ENCODE measurements at places on chromosomes 11 and 22.

- no peak for DNase-seq
- no peaks in the 10 kb centered on the region for H3K36me3 ChIP-seq
- H3K4me1 ChIP-seq: peaks cover 11% of the 10 kb centered on the region
- no peaks in the 10 kb centered on the region for H3K27me3 ChIP-seq
- no peak overlapping the region for H3K4me3 ChIP-seq
Observed at GRCh38 chr11:96620464-96621044, 230.7 kb downstream of the JRKL start.

GRCh38 chr11:47353978-47354774, 1.7 kb upstream of the MYBPC3 start:
- no peaks in the 10 kb centered on the region for H3K36me3 ChIP-seq
- DNase-seq: no peak
- H3K27ac ChIP-seq: no peak overlapping the region
- no peaks in the 10 kb centered on the region for H3K4me1 ChIP-seq

- DNase-seq: no peak
- H3K36me3 ChIP-seq: peaks cover 27% of the 10 kb centered on the region
- no peak overlapping the region for H3K4me3 ChIP-seq
- peaks cover 22% of the 10 kb centered on the region for H3K4me1 ChIP-seq
- H3K27ac ChIP-seq: no peak overlapping the region
- H3K27me3 ChIP-seq: peaks cover 6% of the 10 kb centered on the region
Observed at GRCh38 chr11:66541892-66542291, 4.0 kb downstream of the ZDHHC24 start.

GRCh38 chr22:31206896-31207687, 5.0 kb upstream of the LIMK2 start:
- peaks cover 35% of the 10 kb centered on the region for H3K36me3 ChIP-seq
- H3K4me3 ChIP-seq: no peak overlapping the region
- peak; percentile 55 for DNase-seq
- H3K27me3 ChIP-seq: no peaks in the 10 kb centered on the region
- H3K27ac ChIP-seq: no peak overlapping the region

- H3K4me1 ChIP-seq: no peaks in the 10 kb centered on the region
- no peak for DNase-seq
- no peaks in the 10 kb centered on the region for H3K36me3 ChIP-seq
- no peaks in the 10 kb centered on the region for H3K27me3 ChIP-seq
- no peak overlapping the region for H3K4me3 ChIP-seq
- no peak overlapping the region for H3K27ac ChIP-seq
Observed at GRCh38 chr11:10544491-10545465, 3.8 kb upstream of the RNF141 start.

DNA sequence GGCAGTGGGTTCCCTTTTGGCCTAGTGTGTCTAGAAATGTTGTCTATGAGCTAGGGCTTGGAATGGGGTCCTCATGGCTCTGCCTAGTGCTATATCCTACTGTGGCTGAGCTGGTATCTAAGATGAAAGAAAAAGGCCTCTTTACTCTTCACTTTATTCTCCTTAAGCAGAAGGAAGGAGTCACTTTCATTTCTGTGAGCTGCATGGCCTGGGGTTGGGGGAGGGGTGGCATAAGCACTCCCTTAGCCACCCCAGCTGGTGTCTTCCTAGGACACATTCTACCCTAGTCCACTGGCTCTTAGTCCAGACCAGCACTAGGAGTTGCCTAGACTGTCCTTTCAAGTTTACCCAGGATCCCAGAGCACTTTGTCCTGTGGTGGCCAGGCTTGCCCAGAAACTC, 1148.9 kb upstream of the CNTN5 start:
- no peaks in the 10 kb centered on the region for H3K27me3 ChIP-seq
- no peak overlapping the region for H3K4me3 ChIP-seq
- H3K4me1 ChIP-seq: no peaks in the 10 kb centered on the region

GRCh38 chr11:25441421-25441820, 890.5 kb upstream of the ANO3 start:
- no peaks in the 10 kb centered on the region for H3K27me3 ChIP-seq
- no peaks in the 10 kb centered on the region for H3K36me3 ChIP-seq
- no peak overlapping the region for H3K4me3 ChIP-seq
- DNase-seq: no peak
- H3K27ac ChIP-seq: no peak overlapping the region

GRCh38 chr11:61369372-61370348, 7.5 kb downstream of the TMEM138 start:
- H3K36me3 ChIP-seq: peaks cover 52% of the 10 kb centered on the region
- H3K4me1 ChIP-seq: no peaks in the 10 kb centered on the region
- H3K27ac ChIP-seq: no peak overlapping the region
- no peak overlapping the region for H3K4me3 ChIP-seq
- no peak for DNase-seq

- H3K4me1 ChIP-seq: no peaks in the 10 kb centered on the region
- no peaks in the 10 kb centered on the region for H3K36me3 ChIP-seq
Observed at GRCh38 chr11:129489249-129489648, 113.6 kb downstream of the BARX2 start.

DNA sequence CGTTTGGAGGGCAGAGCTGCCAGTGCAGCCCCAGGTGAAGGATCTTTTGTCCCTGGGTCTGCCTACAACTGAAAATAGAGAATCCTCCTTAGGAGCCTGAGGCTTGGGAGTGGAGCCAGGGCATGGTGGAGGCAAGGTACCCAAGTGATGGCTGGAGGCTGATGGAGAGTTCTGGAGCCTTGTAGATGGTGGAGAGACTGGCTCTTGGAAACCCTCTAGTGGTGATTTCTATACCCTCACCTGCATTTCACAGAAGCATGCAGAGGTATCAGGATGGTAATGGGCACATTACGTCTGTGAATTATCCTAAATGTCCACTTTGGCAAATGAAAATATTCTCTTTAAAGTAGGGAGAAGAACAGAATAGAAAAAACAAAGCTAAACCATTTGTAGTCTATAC, 44.4 kb downstream of the INSC start:
- H3K36me3 ChIP-seq: no peaks in the 10 kb centered on the region
- no peaks in the 10 kb centered on the region for H3K4me1 ChIP-seq
- no peak overlapping the region for H3K4me3 ChIP-seq

GRCh38 chr11:73999581-74000306, 9.1 kb downstream of the UCP3 start:
- H3K27ac ChIP-seq: no peak overlapping the region
- no peak overlapping the region for H3K4me3 ChIP-seq
- DNase-seq: no peak
- H3K27me3 ChIP-seq: no peaks in the 10 kb centered on the region
- peaks cover 4% of the 10 kb centered on the region for H3K36me3 ChIP-seq
- no peaks in the 10 kb centered on the region for H3K4me1 ChIP-seq

- H3K36me3 ChIP-seq: no peaks in the 10 kb centered on the region
- no peaks in the 10 kb centered on the region for H3K4me1 ChIP-seq
Observed at GRCh38 chr11:57031556-57031955, 42.8 kb downstream of the OR5AK2 start.

DNA sequence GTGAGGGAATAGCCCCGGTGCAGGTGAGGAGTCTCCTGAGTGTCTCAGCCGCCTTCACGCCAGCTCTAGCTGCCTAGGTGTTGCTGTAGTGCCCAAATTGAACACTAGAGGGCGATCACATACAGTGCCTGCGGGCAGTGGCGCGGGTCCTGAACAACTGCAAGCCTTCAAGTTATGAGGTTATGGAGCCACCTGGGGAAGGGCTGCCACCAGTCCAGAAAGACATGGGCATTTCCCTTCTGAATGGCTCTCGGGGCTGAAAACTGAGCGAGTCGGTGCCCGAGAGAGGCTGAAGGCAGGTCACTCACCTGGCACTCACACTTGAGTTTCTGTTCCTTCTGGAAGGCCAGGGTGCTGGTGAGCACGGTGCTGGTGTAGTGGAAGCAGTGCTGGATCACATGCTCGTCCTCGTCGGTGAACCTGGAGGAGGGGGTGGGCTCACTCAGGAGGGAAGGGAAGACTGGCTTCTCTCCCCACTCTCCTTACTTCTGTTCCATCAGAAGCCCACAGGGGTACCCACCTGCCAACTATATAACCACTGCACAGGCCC, 88.4 kb downstream of the PDE2A start:
- H3K4me3 ChIP-seq: no peak overlapping the region
- H3K27me3 ChIP-seq: peaks cover 59% of the 10 kb centered on the region
- no peaks in the 10 kb centered on the region for H3K36me3 ChIP-seq
- peak; percentile 69 for DNase-seq
- H3K4me1 ChIP-seq: peaks cover 7% of the 10 kb centered on the region

DNA sequence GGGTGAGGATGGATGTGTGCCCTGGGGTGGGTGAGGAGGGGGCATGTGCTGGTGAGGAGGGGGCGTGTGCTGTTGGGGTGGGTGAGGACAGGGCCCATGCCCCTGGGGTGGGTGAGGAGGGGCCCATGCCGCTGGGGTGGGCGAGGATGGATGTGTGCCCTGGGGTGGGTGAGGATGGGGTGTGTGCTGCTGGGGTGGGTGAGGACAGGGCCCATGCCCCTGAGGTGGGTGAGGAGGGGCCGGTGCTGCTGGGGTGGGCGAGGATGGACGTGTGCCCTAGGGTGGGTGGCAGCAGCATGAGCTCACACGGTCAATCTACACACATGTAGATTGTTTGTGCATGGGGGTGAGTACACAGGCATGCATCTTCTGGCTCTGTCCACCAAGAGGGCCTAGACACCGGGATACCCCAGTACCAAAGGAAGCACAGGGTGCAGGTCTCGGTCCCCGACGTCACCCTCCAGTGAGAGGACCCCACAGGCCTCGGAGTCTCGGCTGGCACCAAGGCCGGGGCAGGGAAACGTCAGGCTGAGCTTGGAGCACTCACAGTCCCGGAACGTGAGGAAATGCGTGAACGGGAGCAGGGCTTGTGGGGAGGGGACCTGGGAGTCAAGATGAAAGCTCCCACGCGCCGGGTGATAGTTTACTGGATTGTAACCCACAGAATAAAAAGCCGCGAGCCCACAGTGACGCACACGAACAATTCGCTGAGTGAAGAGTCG, 37.4 kb upstream of the TOLLIP start:
- no peak overlapping the region for H3K27ac ChIP-seq
- DNase-seq: no peak
- H3K27me3 ChIP-seq: peaks cover 22% of the 10 kb centered on the region
- H3K4me1 ChIP-seq: no peaks in the 10 kb centered on the region

DNA sequence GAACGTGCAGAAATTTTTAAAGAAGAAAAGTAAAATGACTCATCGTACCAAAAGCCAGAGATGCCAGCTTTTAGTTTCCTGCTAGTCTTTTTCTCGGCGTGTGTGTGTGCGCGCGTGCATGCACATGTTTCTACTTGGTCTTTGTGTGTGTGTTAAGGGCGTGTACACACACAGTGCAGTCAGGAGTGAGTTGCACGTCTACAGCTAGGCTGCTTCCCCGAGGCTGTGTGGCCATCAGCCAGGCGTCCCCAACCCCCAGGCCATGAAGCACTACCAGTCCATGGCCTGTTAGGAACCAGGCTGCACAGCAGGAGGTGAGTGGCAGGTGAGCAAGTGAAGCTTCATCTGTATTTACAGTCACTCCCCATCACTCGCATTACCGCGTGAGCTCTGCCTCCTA, 36.4 kb downstream of the KCNQ1 start:
- H3K27me3 ChIP-seq: no peaks in the 10 kb centered on the region
- H3K4me3 ChIP-seq: no peak overlapping the region
- H3K4me1 ChIP-seq: no peaks in the 10 kb centered on the region
- no peaks in the 10 kb centered on the region for H3K36me3 ChIP-seq

GRCh38 chr11:27241311-27242122, 121.5 kb downstream of the CCDC34 start:
- H3K4me3 ChIP-seq: no peak overlapping the region
- no peaks in the 10 kb centered on the region for H3K36me3 ChIP-seq
- DNase-seq: no peak
- H3K27me3 ChIP-seq: no peaks in the 10 kb centered on the region
- H3K27ac ChIP-seq: no peak overlapping the region

DNA sequence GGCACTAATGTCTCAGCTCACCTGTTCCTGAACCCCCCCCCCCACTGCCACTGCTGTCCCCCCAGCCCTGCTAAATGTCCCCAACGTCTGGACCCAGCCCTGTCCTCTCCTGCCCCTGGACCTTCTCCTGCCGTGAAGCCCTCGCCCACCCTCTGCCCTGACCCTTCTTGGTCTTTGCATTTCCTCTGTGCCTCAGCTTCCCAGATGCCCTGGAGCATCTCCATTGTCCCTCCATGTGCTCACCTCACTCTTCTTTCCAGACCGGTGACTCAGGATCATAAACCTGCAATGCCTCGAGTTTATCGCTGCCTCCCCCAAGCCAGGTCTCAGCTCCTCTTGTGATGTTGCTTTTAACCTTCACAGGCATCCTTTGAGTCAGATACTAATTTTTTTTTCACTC, 416.4 kb downstream of the BRD1 start:
- no peaks in the 10 kb centered on the region for H3K4me1 ChIP-seq
- no peaks in the 10 kb centered on the region for H3K36me3 ChIP-seq
- H3K27me3 ChIP-seq: no peaks in the 10 kb centered on the region
- H3K4me3 ChIP-seq: no peak overlapping the region
- no peak overlapping the region for H3K27ac ChIP-seq

- no peaks in the 10 kb centered on the region for H3K27me3 ChIP-seq
- H3K27ac ChIP-seq: no peak overlapping the region
- H3K36me3 ChIP-seq: no peaks in the 10 kb centered on the region
- H3K4me3 ChIP-seq: no peak overlapping the region
Observed at GRCh38 chr11:35041070-35041554, 97.9 kb upstream of the CD44 start.

- peaks cover 34% of the 10 kb centered on the region for H3K36me3 ChIP-seq
- H3K4me3 ChIP-seq: peak overlapping the region; percentile 76
- peaks cover 35% of the 10 kb centered on the region for H3K4me1 ChIP-seq
- peaks cover 2% of the 10 kb centered on the region for H3K27me3 ChIP-seq
- peak; percentile 77 for DNase-seq
Observed at GRCh38 chr11:65112546-65113360, 1.1 kb downstream of the TM7SF2 start.

DNA sequence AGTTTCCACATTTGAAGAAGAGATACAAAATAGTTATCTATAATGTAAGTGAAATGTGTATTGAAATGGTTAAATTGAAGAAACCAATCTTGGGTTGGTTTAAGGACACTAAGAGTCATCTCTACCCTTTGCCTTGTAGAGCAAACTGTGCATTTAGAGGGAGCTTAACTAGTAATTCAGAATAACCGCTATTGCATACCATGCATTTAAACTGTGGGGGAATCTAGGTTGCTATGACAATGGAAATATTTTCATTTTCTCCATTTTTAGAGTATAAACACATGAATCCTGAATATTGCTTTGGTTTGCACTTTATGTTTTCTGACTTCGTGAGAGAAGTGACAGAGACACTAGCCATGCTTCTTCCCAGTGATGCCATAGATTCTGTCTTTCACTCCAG, 39.7 kb downstream of the FAT3 start:
- H3K36me3 ChIP-seq: no peaks in the 10 kb centered on the region
- peaks cover 20% of the 10 kb centered on the region for H3K4me1 ChIP-seq
- H3K27me3 ChIP-seq: no peaks in the 10 kb centered on the region

DNA sequence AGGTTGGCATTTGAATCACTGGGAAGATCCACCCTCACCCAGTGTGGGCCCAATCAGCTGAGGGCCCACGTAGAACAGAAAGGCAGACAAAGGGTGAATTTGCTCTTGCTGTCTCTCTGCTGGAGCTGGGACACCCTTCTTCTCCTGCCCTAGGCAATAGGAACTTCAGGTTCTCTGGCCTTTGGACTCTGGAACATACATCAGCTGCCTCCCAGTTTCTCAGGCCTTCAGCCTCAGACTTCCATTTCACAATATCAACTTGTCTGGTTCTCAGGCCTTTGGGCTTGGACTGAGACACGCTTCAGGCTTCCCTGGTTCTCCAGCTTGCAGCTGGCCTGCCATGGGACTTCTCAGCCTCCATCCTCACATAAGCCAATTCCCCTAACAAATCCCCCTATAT, 14.7 kb upstream of the ASRGL1 start:
- H3K36me3 ChIP-seq: no peaks in the 10 kb centered on the region
- H3K27me3 ChIP-seq: no peaks in the 10 kb centered on the region
- H3K4me1 ChIP-seq: peaks cover 12% of the 10 kb centered on the region
- peak; percentile 80 for DNase-seq
- peak overlapping the region; percentile 62 for H3K27ac ChIP-seq

- H3K27ac ChIP-seq: no peak overlapping the region
- H3K4me3 ChIP-seq: no peak overlapping the region
- H3K27me3 ChIP-seq: no peaks in the 10 kb centered on the region
- H3K4me1 ChIP-seq: peaks cover 33% of the 10 kb centered on the region
- DNase-seq: no peak
- H3K36me3 ChIP-seq: no peaks in the 10 kb centered on the region
Observed at GRCh38 chr22:46573781-46574437, 36.5 kb upstream of the CELSR1 start.
